ENCODE measurements at places on chromosomes 5 and 9. TPM values are rescaled to one million over a fixed set of nuclear protein-coding genes. Genes with fewer than 3 reads are reported as not detected.
A peak's percentile ranks its signal among the peaks of the same experiment; 100 is the strongest.

Gene CAPSL
- total RNA-seq = not detected

Gene TERT
- total RNA-seq = not detected

Gene TMEM174
- total RNA-seq = not detected

DNA sequence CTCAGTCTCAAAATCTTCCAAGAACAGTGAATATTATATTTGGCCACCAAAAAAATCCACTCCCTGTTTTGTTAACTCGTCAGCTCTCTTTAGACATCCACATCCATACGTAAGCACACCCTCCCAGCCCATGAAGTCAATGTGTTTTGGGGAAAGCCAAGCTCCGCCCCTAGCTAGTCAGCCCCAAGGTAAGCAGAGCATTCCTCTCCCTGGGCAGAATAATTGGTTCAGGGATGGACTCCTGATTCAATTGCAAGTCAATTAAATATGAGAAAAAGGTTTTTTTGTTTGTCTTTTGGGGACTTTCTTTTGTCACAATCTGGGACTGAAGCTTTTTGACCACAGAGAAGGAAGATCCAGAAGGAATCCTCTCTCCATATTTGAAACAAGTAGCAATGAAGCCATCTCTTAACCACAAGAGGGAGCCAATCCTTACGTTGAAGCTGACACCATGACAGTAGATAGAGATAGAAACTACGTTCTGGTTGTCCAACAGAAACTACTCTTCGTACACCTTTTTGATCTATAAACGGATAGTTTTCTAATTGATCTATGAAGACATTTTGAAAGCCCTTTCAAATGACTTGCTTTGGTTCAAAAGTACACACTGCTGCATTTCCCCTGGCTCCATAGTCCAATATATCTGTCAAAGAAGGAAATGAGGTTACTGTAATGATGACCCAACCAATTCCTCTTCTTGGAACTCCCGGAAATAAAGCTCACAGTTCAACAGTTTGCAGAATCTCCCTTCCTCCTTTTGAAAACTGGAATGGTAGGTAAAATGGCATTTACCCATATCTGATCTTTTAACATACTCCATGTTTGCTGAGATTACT, 166.4 kb downstream of the TLE1 start:
- DNase-seq = no peak

- DNase-seq = no peak
Observed at GRCh38 chr9:136710543-136710942, 1.8 kb upstream of the DIPK1B start.

DNA sequence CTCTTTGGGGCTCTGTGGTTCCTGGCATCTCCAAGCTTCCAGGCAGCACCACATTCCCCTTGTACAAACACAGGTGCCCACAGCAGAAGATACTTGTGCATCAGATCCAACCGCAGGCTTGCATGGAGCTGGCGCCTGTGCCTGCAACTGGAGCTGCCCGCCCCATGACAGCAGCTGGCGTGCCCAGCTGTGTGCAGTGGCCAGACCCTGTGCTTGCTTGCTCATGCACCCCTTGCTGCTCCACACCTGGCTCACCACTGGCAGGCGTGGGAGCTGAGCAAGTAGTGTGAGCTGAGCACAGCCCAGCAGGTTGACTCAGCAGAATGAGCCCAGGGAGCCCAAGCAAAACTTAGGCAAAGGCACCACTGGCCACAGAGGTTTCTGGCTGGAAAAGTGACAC, 84.4 kb upstream of the STARD4 start:
- peak; percentile 17 for DNase-seq

Data from Right ventricle myocardium superior (tissue), 1 donor.